ENCODE measurements at places on chromosomes 16 and 17. TPM values are rescaled to one million over a fixed set of nuclear protein-coding genes. Genes with fewer than 3 reads are reported as not detected.

The TCAP gene
- total RNA-seq = 0.08 TPM

The CDK10 gene
- total RNA-seq = 34.2 TPM

The APOBR gene
- total RNA-seq = 0.04 TPM

The ASGR1 gene
- total RNA-seq = not detected

The AOC3 gene
- total RNA-seq = 0.08 TPM

The CREBBP gene
- 11.9 TPM for total RNA-seq

The GALNS gene
- 18.2 TPM for total RNA-seq

The UTS2R gene
- total RNA-seq = not detected

The AIPL1 gene
- total RNA-seq = not detected

The SCNN1B gene
- not detected for total RNA-seq

The DOC2B gene
- not detected for total RNA-seq

The SLFN13 gene
- total RNA-seq = 2.7 TPM

The FXR2 gene
- total RNA-seq = 39.6 TPM

The ZG16 gene
- total RNA-seq = not detected

The TMEM204 gene
- total RNA-seq = 2.7 TPM

The CAMKK1 gene
- 2.4 TPM for total RNA-seq

The CACNG5 gene
- not detected for total RNA-seq

The KRTAP9-7 gene
- not detected for total RNA-seq

The PRMT7 gene
- 17.3 TPM for total RNA-seq

The DHRS7B gene
- 18.5 TPM for total RNA-seq

The GPR179 gene
- not detected for total RNA-seq

The ADPRM gene
- total RNA-seq = 7.4 TPM

The CCL4 gene
- not detected for total RNA-seq

The PFAS gene
- 17.4 TPM for total RNA-seq

The NPIPA2 gene
- not detected for total RNA-seq

The KRT26 gene
- total RNA-seq = not detected

The RHOT1 gene
- total RNA-seq = 22.3 TPM

The OR3A2 gene
- not detected for total RNA-seq

The KRTAP2-1 gene
- not detected for total RNA-seq

The TMEM220 gene
- 2.3 TPM for total RNA-seq

The SCGB1C2 gene
- total RNA-seq = not detected

The ZFP1 gene
- total RNA-seq = 5.5 TPM

The NGFR gene
- 64.8 TPM for total RNA-seq

The SETD1A gene
- 3.5 TPM for total RNA-seq

The BHLHA9 gene
- total RNA-seq = not detected

The RGS9 gene
- 0.86 TPM for total RNA-seq

The SP6 gene
- 2.5 TPM for total RNA-seq

The TM4SF5 gene
- not detected for total RNA-seq

All from hair follicular keratinocyte (primary cell).